Spleen (tissue), 13 donors: ENCODE measurements at places on chromosomes 4 and X. TPM values are rescaled to one million over a fixed set of nuclear protein-coding genes. Genes with fewer than 3 reads are reported as not detected.

- H3K36me3 ChIP-seq, result no peaks in the 10 kb centered on the region
- H3K4me1 ChIP-seq, result peaks cover 68% of the 10 kb centered on the region
- DNase-seq, result no peak
- no peaks in the 10 kb centered on the region for H3K27me3 ChIP-seq
Observed at GRCh38 chr4:70709611-70710205, 12.1 kb upstream of the RUFY3 start.

- H3K27me3 ChIP-seq, result no peaks in the 10 kb centered on the region
- H3K4me3 ChIP-seq, result no peak overlapping the region
- DNase-seq, result no peak
- H3K4me1 ChIP-seq, result no peaks in the 10 kb centered on the region
- no peaks in the 10 kb centered on the region for H3K36me3 ChIP-seq
Observed at GRCh38 chr4:62051332-62051731, 851.2 kb downstream of the ADGRL3 start.

GRCh38 chr4:47597696-47598095 lies 112.6 kb downstream of the ATP10D start:
- H3K4me3 ChIP-seq, result no peak overlapping the region
- peaks cover 17% of the 10 kb centered on the region for H3K36me3 ChIP-seq
- H3K4me1 ChIP-seq, result no peaks in the 10 kb centered on the region

Gene GPR34
- 6.2 TPM for polyA plus RNA-seq

Gene TSPYL2
- 65.8 TPM for polyA plus RNA-seq

DNA sequence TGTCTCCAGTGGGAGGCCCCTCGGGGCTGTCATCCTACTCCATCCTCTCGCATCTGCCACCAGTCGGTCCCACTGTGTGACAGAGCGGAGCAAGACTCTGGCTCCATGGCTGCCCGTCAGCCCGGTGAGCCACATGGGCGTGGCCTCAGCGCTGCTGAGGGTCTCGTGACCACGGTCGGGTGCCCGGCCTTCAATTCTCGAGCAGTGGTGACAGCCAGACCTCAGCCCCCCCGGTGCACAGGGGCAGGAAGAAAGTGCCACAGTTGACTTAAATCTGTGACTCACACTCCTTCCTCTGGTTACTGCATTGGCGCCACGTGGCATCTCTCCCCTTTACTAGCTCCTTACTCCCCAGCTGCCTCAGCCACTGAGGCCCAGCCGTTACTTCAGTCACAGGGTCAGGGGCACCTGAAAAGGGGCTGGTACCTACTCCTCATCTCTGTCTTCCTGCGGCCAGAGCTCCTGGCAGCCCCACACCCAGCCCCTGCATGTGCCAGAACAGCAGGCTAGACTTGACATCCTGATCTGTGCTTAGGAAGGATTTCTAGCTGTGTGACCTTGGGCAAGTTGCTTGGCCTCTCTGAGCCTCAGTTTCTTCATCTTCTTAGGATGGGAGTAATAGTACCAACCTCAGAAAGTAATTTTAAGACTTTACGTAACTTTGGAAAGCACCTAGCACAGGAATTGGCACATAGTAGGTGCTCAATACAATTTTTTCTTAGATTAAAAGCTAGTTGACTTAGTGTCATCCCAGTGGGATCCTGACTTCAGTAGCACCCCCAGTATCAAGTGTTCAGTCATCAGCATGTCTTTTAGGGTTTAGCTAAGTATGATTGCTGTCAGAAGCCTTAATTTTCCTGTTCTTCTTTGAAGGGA lies 66.1 kb downstream of the TNIP2 start:
- no peak overlapping the region for H3K4me3 ChIP-seq
- H3K4me1 ChIP-seq, result no peaks in the 10 kb centered on the region
- no peak overlapping the region for H3K27ac ChIP-seq
- peaks cover 56% of the 10 kb centered on the region for H3K36me3 ChIP-seq
- H3K27me3 ChIP-seq, result no peaks in the 10 kb centered on the region

Gene GPM6B
- polyA plus RNA-seq, result 2.0 TPM

DNA sequence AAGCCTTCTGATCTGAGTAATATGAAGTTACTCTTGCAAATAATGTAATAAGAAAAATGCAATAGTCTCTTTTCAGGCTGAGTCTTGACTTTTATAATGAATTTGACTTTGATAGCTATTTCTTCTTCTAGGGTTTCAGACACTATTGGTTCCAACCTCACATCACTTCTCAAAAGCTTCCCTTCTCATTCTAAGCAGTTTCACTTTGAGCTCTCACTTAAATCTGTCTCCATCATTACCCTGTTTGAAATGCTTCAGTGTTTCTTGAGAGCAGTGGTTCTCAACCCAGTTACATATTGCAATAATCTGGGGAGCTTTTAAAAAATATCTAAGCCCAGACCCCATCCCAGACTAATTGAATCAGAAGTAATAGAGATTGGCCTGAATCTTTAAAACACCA lies 40.5 kb upstream of the BMP2K start:
- no peaks in the 10 kb centered on the region for H3K36me3 ChIP-seq
- no peak for DNase-seq
- H3K4me1 ChIP-seq, result no peaks in the 10 kb centered on the region
- no peaks in the 10 kb centered on the region for H3K27me3 ChIP-seq
- no peak overlapping the region for H3K27ac ChIP-seq

DNA sequence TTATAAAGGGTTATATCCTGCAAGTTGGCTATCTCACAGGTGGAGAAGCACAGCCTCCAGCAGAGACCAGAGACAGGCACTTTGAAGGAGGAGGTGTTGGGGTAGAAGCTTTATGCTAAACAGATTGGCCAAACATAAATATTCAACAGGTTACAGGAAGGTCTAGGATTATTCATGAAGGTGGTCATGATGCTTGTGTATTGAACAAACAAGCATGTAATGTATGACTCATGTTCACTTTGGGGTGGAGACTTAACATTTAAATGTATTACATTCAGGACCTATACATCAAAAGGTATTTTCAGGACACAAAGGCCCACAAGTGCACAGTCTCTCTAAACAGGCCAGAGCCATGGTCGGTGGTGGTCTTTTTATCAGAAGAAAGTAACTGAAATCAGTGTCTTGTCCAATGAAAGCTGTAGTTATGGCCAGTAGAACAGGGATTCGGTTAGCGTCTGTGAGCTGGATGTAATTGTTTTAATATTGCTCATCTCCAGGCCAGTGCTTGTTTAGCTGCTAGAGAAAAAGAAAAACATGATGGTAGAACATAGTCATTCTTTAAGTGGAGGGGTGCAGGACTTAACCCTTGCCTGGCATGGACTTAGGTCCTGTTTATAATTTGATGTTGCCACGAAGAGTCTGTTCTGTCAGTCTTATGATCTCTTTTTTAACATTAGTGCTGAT lies 555.2 kb upstream of the PCDH10 start:
- no peak overlapping the region for H3K27ac ChIP-seq
- no peaks in the 10 kb centered on the region for H3K36me3 ChIP-seq
- no peaks in the 10 kb centered on the region for H3K4me1 ChIP-seq

Gene SPANXD
- polyA plus RNA-seq, result not detected

- no peaks in the 10 kb centered on the region for H3K36me3 ChIP-seq
- H3K27me3 ChIP-seq, result no peaks in the 10 kb centered on the region
- H3K4me3 ChIP-seq, result no peak overlapping the region
- H3K4me1 ChIP-seq, result no peaks in the 10 kb centered on the region
- no peak for DNase-seq
Observed at GRCh38 chr4:148453833-148454232, 11.6 kb upstream of the NR3C2 start.

Gene RAB40AL
- 0.13 TPM for polyA plus RNA-seq

- H3K27me3 ChIP-seq, result no peaks in the 10 kb centered on the region
- no peak for DNase-seq
- no peak overlapping the region for H3K4me3 ChIP-seq
- no peak overlapping the region for H3K27ac ChIP-seq
- peaks cover 14% of the 10 kb centered on the region for H3K36me3 ChIP-seq
Observed at GRCh38 chr4:7004331-7004730, 38.8 kb upstream of the TADA2B start.

GRCh38 chr4:157291071-157291470 lies 70.5 kb downstream of the GRIA2 start:
- no peak for DNase-seq
- H3K27me3 ChIP-seq, result no peaks in the 10 kb centered on the region
- H3K27ac ChIP-seq, result no peak overlapping the region
- no peaks in the 10 kb centered on the region for H3K4me1 ChIP-seq
- H3K4me3 ChIP-seq, result no peak overlapping the region

Gene LPAR4
- 0.10 TPM for polyA plus RNA-seq

- no peak for DNase-seq
- no peak overlapping the region for H3K4me3 ChIP-seq
- no peaks in the 10 kb centered on the region for H3K27me3 ChIP-seq
- H3K27ac ChIP-seq, result no peak overlapping the region
- no peaks in the 10 kb centered on the region for H3K36me3 ChIP-seq
Observed at GRCh38 chrX:17590892-17591740, 146.2 kb upstream of the SCML1 start.

DNA sequence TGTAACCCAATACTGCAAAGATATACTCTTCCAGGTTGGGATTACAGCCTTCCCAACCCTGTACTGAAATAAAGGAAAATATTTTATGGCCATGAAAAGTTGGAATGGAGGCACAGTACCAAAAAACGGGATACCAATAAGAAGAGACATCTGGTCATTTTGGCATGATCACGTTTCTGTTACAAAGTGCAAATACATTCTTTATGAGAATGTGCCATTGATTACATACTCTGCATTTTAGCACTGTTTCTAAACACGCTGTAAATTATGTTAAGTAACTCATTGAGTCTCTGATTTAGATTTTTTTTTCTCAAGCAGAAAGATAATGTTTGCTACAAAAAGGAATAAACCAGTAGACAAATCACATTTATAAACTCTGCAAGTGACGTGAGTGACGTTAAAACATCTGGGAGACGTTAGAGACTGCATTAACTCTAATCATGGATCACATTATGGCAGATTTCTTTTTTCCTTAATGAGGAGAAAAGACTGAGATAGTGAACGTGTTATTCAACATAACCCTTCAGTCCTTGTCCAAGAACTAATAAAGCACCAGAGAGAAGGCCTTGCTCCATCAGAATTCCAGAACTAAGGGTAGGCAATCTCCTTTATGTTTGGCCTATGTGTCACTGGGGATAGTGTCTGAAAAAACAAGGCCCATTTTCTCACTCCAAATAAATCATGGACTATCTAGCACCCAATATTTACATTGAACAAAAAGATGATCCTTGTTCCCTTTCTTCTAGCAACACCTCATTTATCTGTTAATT lies 31.0 kb downstream of the UNC5C start:
- H3K36me3 ChIP-seq, result no peaks in the 10 kb centered on the region
- H3K27me3 ChIP-seq, result no peaks in the 10 kb centered on the region
- no peaks in the 10 kb centered on the region for H3K4me1 ChIP-seq
- DNase-seq, result no peak
- H3K4me3 ChIP-seq, result no peak overlapping the region

Gene TTC29
- 0.08 TPM for polyA plus RNA-seq

DNA sequence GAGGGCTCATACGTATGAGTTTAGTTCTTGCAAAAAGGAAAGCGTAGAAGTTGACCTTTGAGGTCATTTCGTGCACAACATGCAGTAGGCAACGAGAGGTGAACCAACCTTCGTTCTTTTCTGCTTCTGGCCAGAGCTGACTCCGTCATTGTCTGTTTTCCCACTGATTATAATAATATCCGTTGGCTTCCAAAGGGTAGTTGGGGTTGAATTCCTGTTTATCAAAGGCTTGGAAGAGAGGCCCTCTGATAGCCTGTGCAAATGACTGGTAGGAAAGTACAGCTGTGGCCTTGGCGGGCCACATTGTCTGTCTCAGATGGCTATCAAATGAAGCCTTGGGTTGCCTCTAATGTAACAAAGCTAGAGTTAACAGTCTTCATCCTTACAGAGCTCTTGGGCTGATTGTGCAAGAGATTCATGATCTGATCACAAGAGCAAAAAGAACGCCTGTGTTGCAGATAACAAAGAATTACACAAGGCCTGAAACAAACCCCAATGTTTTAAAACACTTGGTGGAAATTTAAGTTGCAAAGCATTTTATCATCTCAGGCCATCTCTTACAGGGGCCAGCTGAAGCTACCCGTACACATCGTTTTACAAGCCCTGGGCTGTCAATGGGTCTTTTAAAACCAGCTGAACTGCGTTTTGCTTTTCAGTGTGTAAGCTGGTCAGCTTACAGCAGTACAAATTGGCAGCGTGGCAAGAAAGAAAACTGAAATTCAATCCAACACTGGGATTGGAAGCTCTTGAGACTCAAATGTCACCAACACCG lies 46.1 kb upstream of the FAM9C start:
- H3K27ac ChIP-seq, result peak overlapping the region; percentile 89
- no peaks in the 10 kb centered on the region for H3K36me3 ChIP-seq
- peaks cover 40% of the 10 kb centered on the region for H3K4me1 ChIP-seq
- no peak overlapping the region for H3K4me3 ChIP-seq
- DNase-seq, result no peak

DNA sequence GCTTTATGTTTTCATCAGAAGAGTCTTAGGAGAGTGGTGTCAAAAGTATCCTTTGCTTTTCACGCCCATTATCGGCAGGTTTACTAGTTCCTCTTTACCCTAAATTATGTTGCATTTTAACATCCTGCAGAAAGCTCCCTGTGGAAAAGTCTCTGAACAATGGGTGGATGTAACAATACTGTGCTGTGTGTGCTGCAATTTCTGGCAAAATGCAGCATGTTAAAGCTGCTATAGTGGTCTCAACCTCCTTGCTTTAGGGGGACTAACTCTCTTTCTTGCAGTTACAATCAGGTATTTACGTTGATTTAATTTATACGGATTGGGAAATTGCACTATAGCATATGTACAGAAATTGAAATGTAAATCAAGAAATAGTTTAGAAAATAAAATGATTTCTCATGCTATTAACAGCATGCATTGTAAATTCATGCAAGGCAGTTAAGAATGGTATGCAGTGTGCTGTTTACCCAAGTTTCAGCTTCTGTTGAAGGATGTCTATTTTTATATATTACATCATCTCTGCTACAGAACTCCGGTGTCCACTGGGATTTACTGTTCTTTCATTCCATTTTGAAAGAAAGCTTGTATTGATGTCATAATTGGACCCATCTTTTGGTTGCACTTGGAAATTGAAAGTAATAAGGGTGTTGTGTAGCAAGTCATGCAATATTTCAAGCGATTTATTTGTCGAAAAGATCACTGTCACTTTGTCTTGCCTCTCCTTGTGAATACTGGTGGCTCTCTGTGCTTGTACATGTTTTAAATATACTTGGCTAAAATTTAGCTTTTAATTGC lies 145.7 kb downstream of the RAPGEF2 start:
- DNase-seq, result no peak
- no peak overlapping the region for H3K4me3 ChIP-seq
- no peak overlapping the region for H3K27ac ChIP-seq
- no peaks in the 10 kb centered on the region for H3K27me3 ChIP-seq
- H3K36me3 ChIP-seq, result no peaks in the 10 kb centered on the region
- H3K4me1 ChIP-seq, result peaks cover 31% of the 10 kb centered on the region

GRCh38 chr4:1366371-1367229 lies 19.6 kb downstream of the UVSSA start:
- peaks cover 21% of the 10 kb centered on the region for H3K36me3 ChIP-seq
- DNase-seq, result peak; percentile 66
- no peaks in the 10 kb centered on the region for H3K4me1 ChIP-seq
- no peak overlapping the region for H3K4me3 ChIP-seq
